IPS DF 19.7 (cell line): ENCODE measurements at places on chromosomes 1 and 21.

GRCh38 chr1:43300378-43301094 is at the start of gene TIE1:
TSS of gene TIE1 (plus strand) at chr1:43300982. CDS start at chr1:43301072, 90 bp downstream.
- DNase-seq = no peak

- DNase-seq = no peak
Observed at GRCh38 chr1:176552999-176553398, 90.0 kb downstream of the PAPPA2 start.

GRCh38 chr1:98677288-98677687 is 15.8 kb downstream of the SNX7 start:
- DNase-seq = no peak

- DNase-seq = no peak
Observed at GRCh38 chr1:46532498-46533178, 18.8 kb downstream of the KNCN start.

DNA sequence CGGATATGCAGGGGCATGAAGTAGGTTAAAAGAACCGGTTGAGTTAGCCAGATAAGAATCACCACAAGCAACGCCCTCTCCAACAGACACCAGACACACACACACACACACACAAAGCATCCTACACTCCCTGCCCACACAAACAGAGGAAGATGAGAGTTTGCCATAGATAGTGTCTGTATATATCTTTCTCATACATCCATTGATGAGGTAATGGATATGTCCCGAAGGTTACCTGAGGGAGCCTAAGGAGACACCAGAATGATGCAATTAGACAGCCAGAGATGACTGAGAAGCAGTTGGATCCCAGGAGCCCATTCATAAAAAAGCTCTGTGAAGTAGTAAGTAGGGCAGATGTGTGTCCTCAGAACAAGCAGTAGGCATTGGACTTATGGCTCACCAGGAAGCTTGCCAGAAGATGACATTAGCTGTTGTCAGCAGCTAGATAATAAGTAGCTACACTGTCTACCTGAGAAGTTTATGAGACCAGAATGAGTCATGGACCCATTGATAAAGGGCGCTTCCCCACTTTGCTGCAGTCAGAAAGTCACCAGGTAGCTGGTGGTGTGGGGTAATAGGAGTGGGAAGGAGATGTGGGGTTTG is 247.0 kb downstream of the KCNT2 start:
- DNase-seq = no peak

GRCh38 chr1:186915555-186915954 is 86.8 kb downstream of the PLA2G4A start:
- no peak for DNase-seq

DNA sequence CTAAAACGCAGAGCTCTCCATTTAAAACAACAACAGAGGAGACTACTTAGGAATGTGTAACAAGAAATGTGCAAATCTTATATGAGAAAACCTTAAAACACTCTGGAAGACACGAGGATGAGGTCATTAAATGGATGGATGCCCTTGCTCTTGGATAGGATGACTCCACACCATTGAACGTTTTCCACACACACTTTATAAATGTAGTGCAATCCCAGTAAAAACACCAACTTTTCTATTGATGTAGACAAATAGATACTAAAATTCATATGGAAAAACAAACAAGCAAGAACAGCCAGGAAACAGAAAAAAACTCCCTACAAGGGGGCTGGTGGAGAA is 18.4 kb upstream of the COL6A1 start:
- DNase-seq = no peak

- no peak for DNase-seq
Observed at GRCh38 chr1:154736841-154737240, 128.9 kb upstream of the ADAR start.

DNA sequence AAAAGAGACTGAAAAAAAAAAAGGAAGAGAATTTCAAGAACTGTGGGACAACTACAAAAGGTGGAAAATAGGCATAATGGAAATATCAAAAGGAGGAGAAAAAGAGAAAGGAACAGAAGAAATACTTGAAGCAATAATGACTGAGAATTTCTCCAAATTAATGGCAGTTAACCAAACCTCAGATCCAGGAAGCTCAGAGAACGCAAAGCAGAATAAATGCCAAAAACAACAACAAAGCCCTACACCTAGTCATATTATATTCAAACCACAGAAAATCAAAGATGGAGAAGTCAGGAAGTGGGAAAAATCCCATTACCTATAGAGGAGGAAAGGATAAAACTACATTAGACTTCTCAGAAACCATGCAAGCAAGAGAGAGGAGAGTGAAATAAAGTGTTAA is 20.7 kb upstream of the AHCYL1 start:
- DNase-seq = no peak

- no peak for DNase-seq
Observed at GRCh38 chr1:202160377-202160940, at the start of gene PTPN7. TSS of gene PTPN7 (minus strand) at chr1:202160602. CDS start at chr1:202159402, 1,200 bp downstream.
